ENCODE measurements at places on chromosomes 2 and 18.

- peak; percentile 92 for DNase-seq
Observed at GRCh38 chr2:26001743-26002351, 19.6 kb upstream of the KIF3C start.

- no peak for DNase-seq
Observed at GRCh38 chr2:72871880-72872279, 15.3 kb upstream of the SPR start.

- no peak for DNase-seq
Observed at GRCh38 chr18:1306641-1307040, 402.0 kb downstream of the ADCYAP1 start.

DNA sequence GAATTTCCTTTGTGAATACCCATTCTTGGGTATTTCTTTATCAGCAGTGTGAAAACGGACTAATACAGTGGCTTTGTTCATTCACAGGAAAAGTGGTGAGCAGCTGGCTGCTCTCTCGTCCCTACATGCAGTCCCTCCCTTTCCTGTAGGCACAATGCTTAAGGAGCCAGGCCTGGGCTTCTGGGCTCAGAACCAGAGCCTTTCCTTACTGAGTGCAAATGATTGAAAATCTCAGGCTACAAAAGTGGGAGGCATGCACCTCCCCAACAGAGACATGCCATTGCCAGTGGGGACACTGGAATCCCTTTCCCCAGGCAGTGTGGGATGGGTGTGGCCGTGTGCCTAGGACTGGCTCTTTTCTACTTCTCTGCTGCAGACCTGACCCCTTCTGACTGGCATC is 61.3 kb downstream of the MCFD2 start:
- no peak for DNase-seq

GRCh38 chr18:22175346-22175745 is 6.0 kb downstream of the GATA6 start:
- no peak for DNase-seq

DNA sequence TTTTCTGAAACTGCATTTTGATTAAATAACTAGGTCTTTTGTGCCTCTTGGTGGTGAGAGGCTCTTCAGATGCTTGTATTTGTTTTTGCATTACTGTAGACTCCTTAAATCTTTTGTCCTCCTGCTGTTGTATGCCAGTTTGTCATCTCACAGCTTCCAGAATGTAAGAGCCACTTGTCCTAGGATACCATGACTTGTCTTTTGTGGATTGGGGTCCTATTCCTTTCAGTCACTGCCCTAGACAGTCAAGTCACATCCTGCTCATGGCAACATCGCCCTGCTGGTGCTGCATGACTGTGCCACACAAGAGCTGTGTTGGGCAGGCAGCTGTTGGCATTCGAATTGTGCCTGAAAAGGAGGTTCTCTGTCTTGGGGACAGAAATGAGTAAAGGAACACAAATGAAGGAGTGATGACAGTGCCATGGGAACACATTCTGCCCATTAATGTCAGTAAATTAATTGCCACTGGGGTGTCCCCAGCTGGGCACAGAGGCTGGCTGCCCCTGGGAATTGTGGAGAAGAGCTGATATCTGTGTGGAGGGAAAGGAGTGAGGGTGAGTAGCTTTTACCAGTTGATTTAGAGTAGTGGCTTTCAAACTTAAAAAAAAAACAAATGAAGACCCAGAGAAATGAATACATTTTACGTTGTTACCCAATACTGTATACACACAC is 140.3 kb downstream of the ARL6IP6 start:
- no peak for DNase-seq

GRCh38 chr2:163182764-163183354 is 344.3 kb upstream of the KCNH7 start:
- DNase-seq = no peak

DNA sequence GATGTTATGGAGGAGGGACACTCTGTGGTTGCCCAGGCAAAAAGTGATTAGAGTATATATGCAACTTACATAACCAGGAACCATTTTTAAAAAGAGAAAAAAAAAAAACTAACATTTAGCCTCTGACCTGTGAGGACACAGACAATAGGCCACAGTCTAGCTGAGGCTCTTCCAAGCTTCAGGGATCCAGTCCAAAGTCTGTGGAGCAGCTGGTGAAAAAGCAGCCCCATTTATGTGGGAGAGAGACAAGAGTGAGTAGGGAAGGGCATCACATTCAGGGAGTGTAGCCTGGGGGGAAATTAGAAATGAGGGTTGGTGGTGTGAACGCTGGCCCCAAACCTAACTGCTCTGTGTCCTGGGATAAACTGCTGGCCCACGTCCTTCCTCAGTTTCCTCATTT is 122.8 kb downstream of the MYO5B start:
- no peak for DNase-seq

GRCh38 chr2:170380267-170380666 is 202.3 kb downstream of the MYO3B start:
- DNase-seq = no peak

GRCh38 chr18:55858661-55859515 is 270.9 kb upstream of the TCF4 start:
- no peak for DNase-seq

DNA sequence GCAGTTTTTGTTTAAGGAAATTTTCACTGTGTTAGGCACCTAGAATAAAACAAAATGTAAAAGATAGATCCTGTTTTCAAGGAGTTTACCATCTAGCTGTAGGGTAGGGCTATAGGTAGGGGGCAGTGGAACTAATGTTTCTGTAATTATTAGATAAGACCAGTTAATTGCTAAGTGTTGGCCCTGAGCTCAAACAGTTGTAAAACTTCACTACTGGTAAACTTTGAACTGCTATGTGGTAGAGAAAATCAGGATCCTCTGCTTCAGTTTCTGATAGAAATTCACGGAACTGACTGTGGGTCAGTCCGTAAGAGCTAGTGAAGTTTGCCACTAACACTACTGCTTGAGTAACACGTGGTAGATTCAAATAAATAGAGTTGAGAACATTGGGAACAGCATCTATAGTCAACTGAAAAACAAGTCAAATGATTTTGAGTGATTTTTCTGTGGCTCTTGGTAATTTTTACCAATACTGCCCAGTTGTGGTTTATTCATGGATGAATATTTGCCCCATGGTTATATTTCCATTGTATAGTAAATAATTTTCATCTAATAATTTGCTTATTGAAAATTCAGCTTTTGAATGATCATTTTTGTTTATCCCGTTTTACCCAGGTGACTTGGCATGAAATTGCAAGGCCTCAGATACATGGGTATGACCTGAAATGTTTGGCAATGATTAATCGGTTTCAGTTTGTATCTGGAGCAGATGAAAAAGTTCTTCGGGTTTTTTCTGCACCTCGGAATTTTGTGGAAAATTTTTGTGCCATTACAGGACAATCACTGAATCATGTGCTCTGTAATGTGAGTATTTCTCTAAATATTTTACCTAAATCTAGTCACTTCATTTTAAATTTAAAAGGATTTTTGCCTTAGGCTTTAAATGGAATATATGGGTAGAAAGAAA is 26.4 kb downstream of the ELP2 start:
- no peak for DNase-seq

- DNase-seq = no peak
Observed at GRCh38 chr2:227615906-227616305, 1.3 kb upstream of the SCYGR3 start.

DNA sequence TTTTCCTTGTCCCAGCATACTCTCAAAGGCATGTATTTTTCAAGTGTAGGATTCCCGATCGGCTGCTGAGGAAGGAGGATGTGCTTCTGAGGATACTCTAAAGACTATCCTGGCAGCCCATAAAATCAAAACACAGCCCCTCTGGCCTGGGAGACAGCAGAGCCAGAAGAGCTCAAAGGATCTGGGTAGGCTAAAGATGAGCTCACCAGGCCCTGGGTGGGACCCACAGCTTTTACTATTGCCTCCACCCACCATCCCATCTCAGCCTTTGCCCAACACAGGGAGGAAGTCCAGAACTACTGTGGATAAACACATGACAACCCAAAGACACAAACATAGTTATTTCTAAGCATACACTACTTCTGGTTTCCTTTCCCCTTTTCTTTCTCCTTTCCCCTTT is 79.1 kb upstream of the ZFP36L2 start:
- no peak for DNase-seq

- peak; percentile 61 for DNase-seq
Observed at GRCh38 chr2:212539072-212539880, 674 bp upstream of the ERBB4 start.

- no peak for DNase-seq
Observed at GRCh38 chr18:22342625-22343024, 75.1 kb downstream of the CTAGE1 start.

GRCh38 chr18:25275412-25276001 is 76.5 kb downstream of the ZNF521 start:
- no peak for DNase-seq

GRCh38 chr18:43662657-43663056 is 385.4 kb upstream of the SYT4 start:
- no peak for DNase-seq

- no peak for DNase-seq
Observed at GRCh38 chr18:65760457-65760856, 9.6 kb downstream of the CDH7 start.

DNA sequence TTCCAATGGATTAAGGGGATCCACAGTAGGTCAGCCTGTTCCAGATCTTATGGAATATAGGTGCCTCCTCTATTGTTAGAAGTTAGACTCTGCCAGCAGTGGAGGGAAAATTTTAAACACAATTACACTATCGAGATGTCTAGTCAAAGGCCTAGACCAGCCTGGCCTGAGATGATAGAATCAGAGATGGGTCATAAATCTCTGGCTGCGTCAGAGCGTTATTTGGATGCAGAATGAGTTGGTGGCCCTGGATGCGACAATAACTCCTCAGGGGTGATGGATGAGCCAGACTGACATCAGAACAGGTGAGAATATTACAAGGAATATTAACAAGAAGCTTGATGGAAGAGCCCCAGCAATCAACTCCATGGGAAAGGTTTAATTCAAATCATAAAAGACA is 149.3 kb upstream of the TCF4 start:
- DNase-seq = no peak

DNA sequence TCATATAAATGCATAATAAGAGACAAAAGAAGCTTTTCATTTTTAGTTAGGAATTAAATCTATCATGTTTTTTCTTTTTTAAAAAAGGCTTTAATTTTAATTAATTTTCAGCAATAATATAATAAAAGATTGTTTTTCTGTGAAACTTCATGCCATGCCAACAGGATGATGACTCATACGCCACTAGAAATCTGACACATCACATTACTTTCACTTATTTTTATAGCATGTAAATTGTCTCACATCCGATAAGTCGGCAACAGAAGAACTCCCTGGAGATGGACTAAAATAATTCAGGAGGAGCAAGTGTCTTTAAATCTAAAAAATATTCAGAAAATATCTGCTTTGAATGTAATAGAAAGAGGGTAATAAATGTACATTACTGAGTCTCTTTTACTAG is 1024.2 kb upstream of the ACVR2A start:
- DNase-seq = no peak

DNA sequence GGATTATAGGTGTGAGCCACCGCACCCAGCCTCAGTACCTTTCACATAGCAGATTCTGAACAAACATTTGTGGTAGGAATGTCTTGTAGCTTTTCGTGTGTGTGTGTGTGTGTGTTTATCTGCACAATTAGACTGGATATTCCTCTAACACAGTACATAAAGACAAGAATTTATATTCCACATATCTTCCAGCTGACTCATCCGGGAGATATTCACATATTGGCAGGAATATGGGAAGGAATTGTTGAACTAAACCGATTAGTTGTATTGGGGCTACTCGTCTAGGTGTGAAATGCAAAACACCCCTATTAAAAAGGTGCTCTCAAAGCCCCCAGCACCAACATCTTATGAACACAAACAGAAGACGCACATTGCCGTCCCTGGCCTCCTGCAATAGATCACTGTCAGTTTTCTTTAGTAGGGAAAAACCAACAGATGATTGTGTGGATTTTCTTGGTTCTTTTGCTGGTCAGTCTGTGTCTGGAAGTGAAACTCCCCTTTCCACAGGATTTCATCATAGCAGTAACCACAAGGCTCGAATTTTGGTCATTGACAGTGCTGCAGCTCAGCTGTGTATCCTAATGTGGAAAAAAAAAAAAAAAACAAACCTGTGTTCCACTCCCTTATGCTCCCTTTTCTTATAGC is 208.5 kb upstream of the ACVR2A start:
- DNase-seq = no peak

DNA sequence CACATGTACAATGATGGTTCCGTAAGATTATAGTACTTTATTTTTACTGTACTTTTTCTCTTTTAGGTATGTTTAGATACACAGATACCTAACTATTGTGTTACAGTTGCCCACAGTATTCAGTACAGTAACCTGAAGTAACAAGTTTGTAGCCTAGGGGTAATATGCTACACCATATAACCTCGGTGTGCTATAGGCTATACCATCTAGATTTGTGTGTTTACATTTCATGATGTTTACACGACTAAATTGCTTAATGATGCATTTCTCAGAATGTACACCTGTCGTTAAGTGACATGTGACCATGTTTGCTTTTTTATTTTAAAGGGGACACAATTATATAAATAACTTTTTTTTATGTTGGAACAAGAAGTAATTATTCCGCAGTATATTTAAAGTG is 34.5 kb downstream of the PIK3C3 start:
- no peak for DNase-seq

- DNase-seq = no peak
Observed at GRCh38 chr18:78607221-78607620, 372.4 kb upstream of the SALL3 start.

DNA sequence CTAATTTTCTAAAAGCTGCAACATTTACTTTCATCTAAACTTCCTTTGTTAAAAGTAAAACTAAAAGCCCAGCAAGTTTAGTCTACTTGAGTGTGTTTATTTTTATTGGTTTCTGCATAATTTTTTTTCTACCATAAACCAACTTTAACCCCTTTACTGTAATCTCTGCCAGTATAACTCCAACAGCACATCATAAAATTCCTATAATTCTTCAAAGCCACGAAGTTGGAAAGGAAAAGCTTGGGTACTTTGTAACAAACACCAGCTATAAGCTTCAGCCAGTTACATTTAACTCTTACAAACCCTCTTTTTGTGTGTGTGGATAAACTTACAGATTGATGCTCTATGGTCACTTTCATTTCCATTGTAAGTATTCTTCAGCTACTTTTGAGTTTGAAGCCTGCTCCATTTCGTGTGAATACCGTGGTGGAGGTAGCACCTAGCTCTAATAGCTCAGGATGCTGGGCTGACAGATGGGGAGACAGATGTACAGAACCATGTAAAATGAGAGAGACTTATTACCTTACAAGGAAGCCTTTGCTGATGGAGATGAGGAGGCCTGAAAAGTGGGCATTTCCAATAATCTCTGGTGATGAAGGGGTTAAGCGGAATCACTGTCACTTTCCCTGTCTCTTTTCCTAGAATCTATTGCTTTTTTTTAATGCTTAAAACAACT is 42.5 kb downstream of the ZEB2 start:
- no peak for DNase-seq

GRCh38 chr18:63205791-63206252 is 113.7 kb downstream of the BCL2 start:
- no peak for DNase-seq

GRCh38 chr2:236859908-236860307 is 225.8 kb upstream of the COPS8 start:
- no peak for DNase-seq

GRCh38 chr18:3935305-3935704 is 485.3 kb downstream of the TGIF1 start:
- no peak for DNase-seq

- DNase-seq = no peak
Observed at GRCh38 chr2:134207589-134208209, 46.2 kb upstream of the MGAT5 start.

GRCh38 chr2:74142340-74142739 is 5.4 kb downstream of the BOLA3 start:
- DNase-seq = no peak

Data from hypothalamus (tissue), 51 donors.